ENCODE measurements at places on chromosomes 2 and 18.

DNA sequence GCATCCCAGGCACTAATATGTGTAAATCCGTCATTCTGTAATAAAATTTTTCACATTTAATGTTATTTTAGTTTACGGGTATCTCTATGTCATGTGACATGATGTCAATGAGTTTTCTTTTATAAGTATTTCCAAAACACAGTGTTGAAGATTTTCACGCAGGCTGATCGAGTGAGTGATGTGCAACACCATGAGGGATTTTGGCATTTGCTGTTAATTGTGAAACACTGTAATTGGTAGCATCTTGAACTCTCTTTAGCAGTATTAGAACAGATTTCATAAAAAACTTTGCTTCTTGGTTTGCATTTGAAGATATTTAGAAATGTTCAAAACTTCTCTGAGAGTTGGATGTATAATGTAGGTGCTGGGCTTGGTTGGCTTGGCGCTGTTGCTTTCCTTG, 35.5 kb downstream of the KCNE4 start:
- DNase-seq: no peak

GRCh38 chr2:33091541-33092123, 144.9 kb downstream of the LTBP1 start:
- no peak for DNase-seq

GRCh38 chr2:142037066-142037465, 93.8 kb downstream of the LRP1B start:
- no peak for DNase-seq

DNA sequence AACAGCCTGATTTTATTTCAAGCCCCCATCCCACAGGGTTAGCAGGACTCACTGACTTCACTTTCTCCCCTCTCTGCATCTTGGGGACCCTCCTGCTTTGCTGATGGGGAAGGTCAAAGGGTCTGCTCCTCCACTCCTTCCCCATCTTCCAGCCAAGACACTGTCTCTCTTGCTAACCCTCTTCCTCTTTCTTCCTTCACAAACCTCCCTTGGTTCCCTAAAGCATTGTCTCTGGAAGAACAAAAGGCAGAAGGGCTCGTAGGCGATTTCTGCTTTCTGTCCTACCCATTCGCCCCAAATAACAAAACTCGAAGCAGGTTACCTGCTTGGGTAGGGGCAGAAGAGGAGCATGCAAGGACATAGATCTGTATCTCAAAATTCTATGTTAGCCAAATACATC, 5.5 kb upstream of the SLC4A3 start:
- no peak for DNase-seq

All from cortex of kidney (tissue), 1 donor.